ENCODE measurements at places on chromosomes 11 and 22.

DNA sequence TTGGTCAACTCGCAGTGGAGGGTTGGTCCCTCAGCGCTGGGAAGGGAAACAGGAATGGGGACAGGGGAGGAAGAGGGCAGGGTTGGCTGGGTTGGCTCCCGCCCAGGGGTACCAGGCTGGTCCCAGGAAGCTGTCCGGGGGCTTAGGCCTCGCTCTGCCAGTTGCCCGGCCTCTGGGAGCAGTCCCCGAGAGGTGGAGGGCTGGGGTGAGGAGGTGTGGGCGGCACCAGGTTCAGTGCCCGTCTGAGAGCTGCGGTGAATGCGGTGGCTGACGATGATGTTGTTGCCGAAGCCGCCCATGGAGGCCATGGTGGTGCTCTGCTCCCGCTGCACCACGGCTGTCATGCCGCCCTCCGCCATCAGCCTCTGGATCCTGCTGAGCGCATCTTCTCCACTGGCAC is 6.0 kb upstream of the CHRM4 start:
- DNase-seq = peak; percentile 33

DNA sequence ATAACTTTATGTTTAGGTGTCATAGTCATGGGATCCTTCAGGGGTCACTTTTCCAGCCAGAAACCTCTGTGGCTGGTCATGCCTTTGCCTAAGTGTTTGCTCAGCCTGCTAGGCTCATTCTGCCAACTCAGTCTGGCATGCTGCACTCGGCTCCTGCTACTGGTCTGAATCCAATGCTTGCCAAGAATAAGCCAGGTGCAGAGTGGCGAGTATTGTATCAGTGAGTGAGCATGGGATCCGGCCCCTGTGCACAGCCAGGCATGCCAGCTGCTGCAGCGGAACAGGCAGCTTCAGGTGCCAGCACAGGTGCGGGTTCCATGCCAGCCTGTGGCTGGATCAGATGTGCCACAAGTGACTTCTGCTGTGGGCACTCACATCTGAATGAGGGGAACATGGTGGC is 1269.3 kb upstream of the CNTN5 start:
- peak; percentile 65 for DNase-seq

GRCh38 chr22:39820256-39820655 is 73.3 kb downstream of the ENTHD1 start:
- DNase-seq = no peak

DNA sequence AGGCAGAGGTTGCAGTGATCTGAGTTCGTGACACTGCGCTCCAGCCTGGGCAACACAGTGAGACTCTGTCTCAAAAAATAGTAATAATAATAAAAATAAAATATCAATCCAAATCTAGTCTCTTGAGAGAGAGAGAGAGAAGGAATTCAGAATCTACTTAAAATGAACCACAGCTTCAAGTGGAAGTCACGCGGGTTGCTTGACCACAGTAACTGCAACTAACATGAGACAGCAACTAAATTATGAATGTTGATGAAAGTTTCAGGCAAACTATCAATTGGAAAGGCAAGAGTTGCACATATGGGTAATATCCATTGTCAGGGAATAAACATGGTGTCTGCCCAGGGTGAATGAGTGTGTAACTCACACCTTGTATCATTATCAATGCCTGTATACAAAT is 12.5 kb downstream of the POU2AF2 start:
- DNase-seq = no peak

GRCh38 chr22:24952837-24953383 is 394 bp downstream of the KIAA1671 start:
- DNase-seq = peak; percentile 62

DNA sequence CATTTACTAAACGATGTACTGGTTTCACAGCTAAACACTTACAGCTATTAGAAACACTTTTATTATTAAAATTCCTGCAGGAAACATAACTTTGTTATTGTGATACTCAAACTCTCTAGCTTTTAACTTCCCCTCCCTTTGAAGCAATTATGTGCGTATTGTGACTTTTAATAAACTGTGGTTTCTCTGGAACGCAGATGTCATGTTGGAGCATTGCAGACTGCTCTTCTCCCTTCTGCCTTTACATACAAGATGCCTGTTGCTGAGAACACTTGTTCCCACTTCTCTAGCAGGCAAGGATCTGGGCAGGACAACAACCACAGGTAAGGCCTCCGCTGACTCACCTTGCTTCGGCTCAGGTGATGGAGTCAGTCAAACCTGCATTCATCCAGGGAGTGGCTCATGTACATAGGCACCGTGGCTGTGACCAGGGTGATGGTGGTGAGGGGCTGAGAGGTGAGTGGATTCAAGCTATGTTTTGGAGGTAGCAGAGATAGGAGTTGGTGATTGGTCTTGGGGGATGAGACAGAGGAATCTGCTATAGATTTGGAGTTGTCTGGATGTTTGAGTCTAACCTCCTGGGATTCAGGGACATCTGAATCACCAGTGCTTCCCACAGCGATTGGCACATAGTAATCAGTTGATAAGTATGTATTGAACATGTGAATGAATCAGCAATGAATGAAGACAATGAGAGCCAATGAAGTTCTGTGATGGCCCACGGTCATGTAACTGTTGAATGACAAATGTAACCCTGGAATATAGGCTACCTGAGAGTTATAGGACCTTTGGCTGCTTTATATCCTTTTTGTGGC is 106.0 kb downstream of the ADAMTS15 start:
- DNase-seq = no peak

- no peak for DNase-seq
Observed at GRCh38 chr11:82859750-82860149, 40.5 kb downstream of the PRCP start.

DNA sequence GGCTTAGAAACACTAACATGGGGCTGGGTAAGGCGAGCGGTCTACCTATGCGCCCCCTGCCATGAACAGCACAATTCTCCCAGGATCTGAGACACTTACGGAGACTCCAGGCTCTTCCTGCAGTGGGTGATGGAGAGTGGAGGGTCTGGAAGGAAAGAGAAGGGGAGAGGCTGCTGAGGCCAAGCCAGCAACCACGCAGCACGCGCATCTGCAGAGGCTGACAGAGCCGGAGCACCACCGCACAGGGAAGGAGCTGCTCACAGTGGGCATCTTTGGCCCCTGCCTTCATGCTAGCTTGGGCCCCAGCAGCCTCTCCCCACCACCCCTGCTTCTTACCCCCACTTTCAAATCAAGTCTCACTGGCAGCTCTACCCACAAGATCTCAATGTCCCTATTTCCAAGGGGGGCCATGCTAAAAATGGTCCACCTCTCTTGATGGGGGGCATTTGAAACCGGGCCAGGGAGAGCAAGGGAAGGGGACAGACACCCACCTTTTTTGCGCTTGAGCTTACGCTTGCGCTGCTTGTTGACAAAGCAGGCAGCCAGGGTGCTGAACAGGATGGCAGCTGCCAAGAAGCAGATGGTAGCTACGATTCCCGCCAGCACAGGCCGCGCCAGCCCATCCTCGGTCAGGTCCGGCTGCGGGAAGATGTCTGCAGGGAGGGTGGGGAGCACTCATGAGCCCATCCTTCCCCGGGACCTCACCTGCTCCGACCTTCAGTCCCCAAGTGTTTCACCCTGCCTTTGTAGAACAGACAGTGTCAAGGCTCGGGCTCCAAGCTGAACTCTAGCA is 34.5 kb downstream of the IGSF9B start:
- no peak for DNase-seq

DNA sequence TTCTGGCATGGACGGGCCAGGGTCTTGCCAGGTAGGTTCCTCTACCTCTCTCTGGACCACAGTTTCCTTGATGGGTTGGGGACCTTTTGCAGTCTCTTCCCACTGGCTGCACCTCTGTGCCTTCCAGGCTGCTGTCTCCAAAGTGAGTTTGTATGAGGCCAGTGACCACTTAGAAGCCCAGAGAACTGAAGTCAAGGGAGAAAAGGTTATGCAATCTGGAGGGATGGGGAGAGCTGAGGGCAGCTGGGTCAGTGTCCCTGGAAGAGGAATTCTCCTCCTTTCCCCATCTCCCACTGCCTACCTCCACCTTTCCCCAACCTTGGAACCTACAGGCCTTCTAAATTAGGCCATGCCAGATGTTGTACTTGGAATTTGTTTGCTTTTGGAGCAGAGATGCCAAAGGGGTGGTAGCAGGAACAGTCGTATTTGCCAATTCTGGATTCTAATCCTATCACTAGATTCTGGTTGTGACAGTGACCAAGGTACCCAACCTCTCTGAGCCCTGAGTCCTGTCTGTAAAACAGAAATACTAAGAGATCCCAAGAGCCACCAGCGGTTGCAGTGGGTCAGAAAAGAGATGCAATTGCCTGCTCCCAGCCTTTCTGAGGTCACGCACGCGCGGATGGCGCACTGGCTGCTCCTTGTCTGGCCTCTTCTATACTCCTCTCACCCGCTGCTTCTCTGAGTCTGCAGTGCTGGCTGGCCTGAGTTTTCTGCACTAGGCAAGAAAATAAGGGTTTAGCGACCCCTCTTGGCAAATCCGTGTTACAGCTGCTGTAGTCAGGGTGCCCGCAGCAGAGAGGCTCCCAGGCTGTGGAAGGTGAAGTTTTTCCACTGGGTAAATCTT is 10.7 kb upstream of the ACCSL start:
- peak; percentile 89 for DNase-seq

- no peak for DNase-seq
Observed at GRCh38 chr11:69241844-69242243, 52.1 kb upstream of the MYEOV start.

GRCh38 chr22:43488937-43489336 is 77.1 kb downstream of the MPPED1 start:
- DNase-seq = no peak

GRCh38 chr11:26847459-26847858 is 125.6 kb upstream of the SLC5A12 start:
- peak; percentile 36 for DNase-seq

GRCh38 chr11:102457056-102457677 is 4.6 kb upstream of the TMEM123 start:
- no peak for DNase-seq

GRCh38 chr11:10208131-10208575 is 85.9 kb downstream of the SBF2 start:
- no peak for DNase-seq

DNA sequence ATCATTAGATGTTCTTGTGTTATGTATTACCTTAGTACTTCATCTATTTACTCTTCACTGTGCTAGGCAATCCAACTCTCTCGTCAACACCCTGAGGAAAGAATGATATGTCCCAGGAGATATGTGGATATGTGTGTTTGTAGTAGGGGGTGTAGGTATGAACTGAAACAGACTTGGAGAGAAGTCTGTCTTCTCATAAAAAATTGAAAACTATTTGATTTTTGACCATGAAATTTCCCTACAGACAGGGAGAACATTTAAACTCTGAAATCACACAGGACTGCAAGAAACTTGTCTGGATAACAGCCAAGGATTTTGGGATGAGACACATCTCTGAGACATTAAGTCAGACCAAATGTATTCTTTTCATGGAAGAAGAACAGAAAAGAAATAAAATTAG is 967.0 kb upstream of the FAT3 start:
- no peak for DNase-seq

GRCh38 chr11:117946842-117947526 is 17.8 kb upstream of the TMPRSS13 start:
- DNase-seq = peak; percentile 91

- no peak for DNase-seq
Observed at GRCh38 chr22:45338795-45339194, 29.1 kb downstream of the FAM118A start.

GRCh38 chr11:79152511-79152910 is 288.3 kb downstream of the TENM4 start:
- no peak for DNase-seq

DNA sequence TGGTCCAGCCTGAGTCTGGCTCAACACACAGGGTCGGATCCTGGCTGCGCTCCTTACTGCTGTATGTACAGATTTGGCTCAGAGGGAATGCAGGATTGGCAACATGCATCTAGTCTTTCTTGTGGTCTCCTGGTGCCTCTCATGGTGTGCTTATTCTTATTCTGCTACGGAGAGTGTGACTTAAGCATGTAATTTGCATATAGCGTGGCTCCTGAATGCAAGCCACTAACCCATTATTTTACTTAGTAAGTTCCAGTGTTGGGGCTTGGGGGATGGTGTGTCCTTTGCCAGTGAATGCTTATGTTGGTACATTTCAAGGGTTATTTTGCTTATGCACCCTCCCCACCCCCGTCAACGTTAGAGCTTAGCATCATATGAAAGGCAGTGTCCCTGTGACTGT is 51.2 kb downstream of the PTPRJ start:
- DNase-seq = no peak

GRCh38 chr22:23093051-23093788 is 22.9 kb downstream of the GNAZ start:
- DNase-seq = no peak

DNA sequence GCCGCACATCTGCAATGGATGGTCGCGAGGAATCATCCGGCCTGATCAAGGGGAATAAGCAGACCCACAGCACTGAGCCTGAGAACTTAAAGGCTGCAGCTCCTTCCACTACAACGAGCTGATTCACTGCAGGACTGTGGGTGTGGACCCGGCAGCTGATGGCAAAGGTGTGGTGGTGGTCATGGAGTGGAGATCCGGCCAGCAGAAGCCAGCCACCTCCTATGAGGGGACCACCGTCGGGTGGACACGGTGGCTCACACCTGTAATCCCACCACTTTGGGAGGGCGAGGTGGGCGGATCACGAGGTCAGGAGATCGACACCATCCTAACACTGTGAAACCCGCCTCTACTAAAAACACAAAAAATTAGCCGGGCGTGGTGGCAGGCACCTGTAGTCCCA is 66.4 kb downstream of the DGCR2 start:
- DNase-seq = no peak

DNA sequence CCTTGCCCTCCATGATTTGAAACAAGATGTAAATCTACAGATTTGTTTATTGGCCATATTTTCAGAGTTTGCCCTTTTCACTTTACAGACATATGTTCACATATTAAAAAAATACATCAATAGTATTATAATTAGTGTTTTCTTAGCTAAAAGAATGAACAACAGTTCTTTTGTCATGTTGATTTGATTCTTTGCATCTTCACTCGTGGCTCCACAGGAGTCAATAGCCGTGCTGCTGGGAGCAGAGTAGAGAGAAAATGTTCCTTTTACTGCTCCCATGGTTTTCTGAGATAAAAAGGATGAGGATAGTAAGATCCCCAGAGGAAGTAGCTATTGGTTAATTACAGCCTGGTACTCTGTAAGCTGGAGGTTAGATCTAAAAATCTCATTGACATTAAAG is 151.2 kb downstream of the PGR start:
- no peak for DNase-seq

DNA sequence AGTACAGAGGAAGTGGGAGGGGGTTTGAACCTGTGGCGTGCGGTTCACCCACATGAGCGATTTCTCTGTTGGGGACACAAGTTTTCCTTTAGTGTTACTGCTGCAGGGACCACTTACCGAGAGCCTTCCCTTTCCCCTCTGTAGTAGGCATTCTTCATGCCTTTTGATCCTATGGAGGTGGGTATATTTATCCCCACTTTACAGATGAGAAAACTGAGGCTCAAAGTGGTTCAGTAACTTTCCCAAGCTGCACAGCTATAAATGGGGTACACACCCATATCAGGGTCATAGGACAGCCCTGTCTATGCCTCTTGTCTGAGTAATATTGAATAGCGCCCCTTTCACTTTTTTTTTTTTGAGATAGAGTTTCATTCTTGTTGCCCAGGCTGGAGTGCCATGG is 3.3 kb upstream of the PHF21B start:
- no peak for DNase-seq
